Activated CD4-positive, CD25-positive, alpha-beta regulatory T cell (primary cell): ENCODE measurements at places on chromosomes 6 and 20.

- DNase-seq = no peak
Measured at GRCh38 chr6:36301781-36302180, 31.9 kb downstream of the PNPLA1 start.

DNA sequence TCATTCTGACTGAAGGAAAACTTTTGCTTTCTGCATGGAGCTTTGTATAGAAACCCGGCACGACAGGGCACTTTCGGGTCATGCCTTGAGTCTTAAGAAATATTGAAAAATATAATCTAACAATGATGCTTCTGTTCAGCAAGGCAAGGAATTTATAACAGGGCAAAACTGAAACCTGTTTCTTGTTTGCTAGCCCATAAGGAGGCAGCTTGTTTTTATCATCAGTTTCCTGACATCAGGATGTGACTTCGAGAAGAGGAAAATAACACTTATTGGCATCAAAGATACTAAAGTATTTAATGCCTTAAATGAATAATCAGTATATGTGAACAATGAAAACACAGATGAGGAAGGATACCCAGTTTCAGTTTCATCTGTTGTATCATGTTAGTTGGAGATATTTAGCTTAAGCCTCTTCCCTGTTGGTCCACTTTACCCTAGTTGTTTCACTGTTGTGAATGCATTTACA lies 146.5 kb downstream of the CDKAL1 start:
- DNase-seq = no peak

DNA sequence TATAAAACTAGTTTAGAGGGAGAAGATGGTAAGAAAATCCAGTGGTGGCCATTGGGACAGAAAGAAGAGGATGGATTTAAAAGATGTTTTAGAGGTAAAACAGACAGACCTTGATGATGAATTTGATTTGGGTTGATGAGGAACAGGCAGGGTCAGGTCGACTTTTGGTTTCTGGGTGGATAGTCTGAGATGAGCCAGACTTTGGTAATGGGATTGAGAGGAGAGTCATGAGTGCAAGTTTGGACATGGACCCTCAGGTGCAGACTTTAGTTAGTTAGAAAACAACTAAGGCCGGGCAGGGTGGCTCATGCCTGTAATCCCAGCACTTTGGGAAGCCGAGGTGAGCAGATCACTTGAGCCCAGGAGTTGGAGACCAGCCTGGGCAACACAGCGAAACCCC lies 257.9 kb downstream of the MAFB start:
- no peak for DNase-seq

GRCh38 chr20:47315339-47316056 lies 41.0 kb downstream of the ZMYND8 start:
- DNase-seq = no peak

- DNase-seq = no peak
Measured at GRCh38 chr6:37298958-37299357, 41.0 kb upstream of the TMEM217 start.

DNA sequence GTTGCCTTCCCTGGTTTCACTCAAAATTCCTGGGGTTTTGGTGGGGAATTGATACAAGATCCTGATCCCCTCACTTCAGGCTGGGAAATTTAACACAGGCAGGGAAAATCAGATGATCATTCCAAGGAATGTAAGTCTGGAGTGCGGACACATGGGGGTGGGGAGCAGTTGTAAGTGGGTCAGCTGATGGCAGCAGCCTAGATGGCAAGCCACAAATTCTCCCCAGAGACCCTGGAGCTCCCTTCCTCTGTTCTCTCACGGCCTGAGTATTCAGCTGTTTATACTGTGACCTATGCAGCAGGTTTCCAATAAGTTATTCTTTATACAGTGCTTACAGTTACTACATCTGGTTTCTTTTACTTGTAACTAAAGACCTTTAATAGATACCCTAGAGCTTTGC lies 144.9 kb downstream of the SH3BGRL2 start:
- no peak for DNase-seq

GRCh38 chr20:59231124-59231804 lies 67.6 kb downstream of the ZNF831 start:
- no peak for DNase-seq

DNA sequence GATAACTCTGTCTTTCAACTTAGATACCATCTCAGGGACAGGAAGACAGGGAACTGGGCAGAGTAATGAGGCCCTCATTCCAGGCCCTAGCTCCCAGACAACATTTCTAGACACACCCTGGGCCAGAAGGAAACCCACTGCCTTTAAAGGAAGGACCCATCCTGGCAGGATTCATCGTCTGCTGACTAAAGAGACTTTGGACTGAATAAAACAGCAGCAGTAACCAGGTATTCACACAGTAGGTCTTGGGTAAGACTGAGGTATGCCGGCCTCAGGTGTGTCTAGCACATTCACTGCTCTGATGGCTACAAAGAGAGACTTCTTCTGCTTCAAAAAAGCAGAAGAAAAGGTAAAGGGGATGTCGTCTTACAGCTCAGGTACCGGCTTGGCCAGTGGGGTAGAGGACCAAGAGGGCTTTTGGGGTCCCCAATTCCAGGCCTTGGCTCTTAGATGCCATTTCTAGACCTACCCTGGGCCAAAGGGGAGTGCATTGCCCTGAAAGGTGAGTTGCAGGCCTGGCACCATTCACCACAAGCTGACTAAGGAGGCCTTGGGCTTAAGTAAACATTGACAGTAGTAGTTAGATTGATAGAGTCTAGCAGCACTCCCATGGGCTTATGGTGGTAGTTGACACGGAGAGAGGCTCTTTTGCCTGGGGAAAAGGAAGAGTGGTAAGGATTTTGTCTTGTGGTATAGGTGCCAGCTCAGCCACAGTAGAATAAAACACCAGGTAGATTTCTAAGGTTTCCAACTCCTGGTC lies 13.4 kb downstream of the SNX14 start:
- DNase-seq = no peak

GRCh38 chr6:13677878-13678254 lies 33.8 kb downstream of the RANBP9 start:
- DNase-seq = no peak

DNA sequence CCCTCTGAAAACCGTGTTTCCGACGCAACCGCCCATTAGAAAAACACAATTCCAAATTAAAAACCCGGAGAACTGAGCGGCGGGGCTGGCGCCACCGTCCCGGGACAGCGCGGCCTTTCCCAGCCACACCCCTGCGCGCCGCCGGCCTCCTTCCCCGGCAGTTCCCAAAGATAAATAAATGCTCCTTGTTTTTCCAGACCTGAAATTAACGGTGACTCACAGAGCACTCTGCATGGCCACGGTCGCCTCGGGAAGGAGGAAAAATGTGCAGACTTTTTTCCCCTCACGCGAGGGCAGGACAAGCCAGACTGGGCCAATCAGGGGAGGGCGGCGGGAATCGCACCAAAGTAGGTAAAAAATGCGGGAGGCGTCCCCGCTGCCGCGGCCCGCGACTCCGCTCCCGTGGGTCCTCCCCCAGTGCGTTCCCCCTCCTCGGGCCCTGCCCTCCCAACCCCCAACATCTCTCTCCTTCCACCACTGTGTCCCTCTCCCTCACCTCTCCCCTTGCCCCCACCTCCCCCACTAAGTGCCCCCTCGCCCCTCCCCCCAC lies 828 bp upstream of the DSTN start:
- DNase-seq = no peak

DNA sequence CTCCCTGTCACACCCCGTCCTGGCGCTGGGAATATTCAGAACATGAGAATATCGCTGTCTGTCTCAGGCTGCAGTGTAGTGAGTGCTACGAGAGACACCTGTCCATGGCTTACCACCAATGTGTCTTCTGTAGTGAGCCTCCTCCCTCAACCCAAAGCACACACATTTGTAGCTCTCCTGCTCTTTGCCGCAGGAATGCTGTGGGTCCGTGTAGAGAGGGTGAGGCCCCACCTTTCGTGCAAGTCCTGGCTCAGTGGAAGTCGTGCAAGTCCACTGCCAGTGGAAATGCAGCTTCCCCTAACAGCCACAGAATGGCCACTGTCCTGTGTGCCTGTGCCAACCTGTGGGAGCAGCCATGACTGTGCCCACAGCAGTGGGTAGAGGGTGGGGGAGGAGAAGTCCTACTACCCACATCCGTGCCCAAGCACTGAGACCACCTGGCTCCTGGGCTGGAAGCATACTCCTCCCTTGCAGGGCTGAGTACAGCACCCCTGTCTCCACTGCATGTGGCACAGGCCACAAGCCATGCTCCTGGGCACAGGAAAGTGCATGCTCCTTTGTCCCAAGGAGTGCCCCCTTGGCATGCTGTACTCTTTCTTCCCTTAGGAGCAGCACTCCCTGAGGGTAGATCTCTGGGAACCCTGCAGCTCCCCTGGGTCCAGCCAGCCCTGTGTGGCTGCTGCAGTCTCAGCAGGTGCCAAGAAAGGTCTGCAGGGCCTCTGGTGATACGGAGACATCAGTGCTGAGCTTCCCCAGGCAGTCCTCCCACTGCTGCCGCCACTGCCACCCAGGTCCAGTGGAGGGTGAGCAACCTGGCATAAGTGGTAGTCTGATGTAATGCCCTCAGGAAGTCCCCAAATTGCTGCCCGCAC lies 28.0 kb downstream of the IGF2R start:
- no peak for DNase-seq

DNA sequence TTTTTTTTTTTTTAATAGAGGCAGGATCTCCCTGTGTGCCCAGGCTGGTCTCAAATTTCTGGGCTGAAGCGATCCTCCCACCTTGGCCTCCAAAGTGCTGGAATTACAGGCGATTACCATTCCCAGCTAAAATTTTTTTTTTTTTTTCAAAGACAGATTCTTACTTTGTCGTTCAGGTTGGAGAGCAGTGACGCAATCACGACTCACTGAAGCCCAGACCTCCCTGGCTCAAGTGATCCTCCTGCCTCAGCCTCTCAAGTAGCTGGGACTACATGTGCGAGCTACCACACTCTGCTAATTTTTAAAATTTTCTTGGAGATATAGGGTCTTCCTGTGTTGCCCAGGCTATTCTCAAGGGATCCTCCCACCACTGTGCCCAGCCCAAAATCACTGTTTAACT lies 58.0 kb upstream of the MYO6 start:
- no peak for DNase-seq

DNA sequence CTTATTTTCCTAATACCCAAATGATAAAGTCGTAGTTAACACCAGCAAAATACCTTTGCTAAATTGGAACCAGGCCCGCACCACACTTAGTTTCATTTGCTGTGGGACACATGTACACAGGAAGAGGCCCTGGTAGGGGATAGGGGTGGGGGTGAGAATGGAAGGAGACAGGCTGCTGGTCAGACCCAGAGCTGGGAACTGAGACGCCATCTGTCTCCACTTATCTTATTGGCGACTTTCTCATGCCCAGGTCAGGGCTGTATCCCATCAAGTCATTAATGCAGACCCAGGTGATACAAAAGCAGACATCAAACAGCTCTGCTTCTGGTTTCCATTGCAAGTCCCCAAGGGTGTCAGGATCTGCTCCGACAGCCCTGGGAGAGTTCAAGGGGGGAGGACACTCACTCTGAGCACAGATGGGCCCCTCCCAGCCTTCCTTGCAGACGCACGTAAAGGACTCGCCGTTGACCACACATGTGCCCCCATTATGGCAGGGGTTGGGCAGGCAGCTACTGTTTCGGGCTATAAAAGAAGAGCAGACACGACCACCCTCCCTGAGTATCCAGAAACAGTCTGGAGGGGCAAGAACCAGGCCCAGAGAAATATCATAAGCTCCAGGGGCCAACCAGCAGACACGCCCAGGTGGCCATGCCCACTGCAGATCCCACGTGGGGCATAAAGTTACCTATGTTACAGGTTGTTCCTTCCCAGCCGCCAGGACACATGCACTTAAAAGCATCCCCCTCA lies 29.2 kb downstream of the JAG1 start:
- DNase-seq = no peak

DNA sequence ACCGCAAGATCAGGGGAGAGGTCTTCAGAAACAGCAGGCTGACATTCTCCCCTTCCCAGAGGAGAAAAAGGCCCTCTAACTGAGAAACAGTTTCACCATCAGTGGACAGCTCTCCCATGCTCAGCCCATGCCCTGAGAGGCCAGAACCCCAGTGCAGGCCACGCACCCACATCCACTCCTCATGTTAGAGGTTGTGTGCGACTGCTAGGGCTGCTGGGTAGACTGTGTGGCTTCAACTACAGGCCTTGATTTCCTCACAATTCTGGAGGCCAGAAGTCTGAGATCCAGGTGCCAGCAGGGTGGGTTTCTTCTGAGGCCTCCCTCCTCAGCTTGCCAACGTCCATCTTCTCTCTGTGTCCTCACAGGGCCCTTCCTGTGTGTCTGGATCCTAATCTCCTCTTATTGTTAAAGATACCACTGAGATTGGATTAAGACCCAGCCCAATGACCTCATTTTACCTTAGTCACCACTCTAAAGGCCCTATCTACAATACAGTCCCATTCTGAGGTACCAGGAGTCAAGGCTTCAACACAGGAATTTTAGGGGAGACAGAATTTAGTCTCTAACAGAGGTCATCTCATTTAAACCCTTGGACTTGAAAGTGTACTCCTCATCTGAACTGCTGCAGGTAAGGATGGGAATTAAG lies 67.7 kb upstream of the CD93 start:
- no peak for DNase-seq

GRCh38 chr6:133953634-133954415 lies 801 bp downstream of the TBPL1 start:
- DNase-seq = no peak

DNA sequence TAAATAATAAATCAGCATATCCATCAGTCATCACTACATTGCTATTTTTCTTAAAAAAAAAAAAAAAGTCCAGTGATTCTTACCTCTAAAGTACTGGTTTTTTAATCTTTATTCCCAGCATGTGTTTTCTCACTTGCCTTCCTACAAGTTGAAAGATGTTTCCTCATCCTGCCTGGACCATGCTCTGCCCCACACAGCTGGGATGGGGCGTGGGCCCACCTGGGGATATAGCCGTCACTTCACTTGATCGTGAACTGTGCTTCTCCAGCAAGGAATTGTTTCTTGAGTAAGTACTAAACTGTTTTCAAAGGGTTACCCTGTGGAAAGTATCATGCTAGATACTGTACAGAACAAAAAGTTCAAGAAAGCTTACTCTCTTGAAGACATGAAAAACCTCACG lies 212.6 kb upstream of the HTR1E start:
- no peak for DNase-seq

- DNase-seq = no peak
Measured at GRCh38 chr6:99611148-99611547, 4.5 kb downstream of the PRDM13 start.

GRCh38 chr6:156062091-156062563 lies 606.5 kb upstream of the NOX3 start:
- no peak for DNase-seq

- no peak for DNase-seq
Measured at GRCh38 chr20:10963717-10964266, 290.0 kb upstream of the JAG1 start.

DNA sequence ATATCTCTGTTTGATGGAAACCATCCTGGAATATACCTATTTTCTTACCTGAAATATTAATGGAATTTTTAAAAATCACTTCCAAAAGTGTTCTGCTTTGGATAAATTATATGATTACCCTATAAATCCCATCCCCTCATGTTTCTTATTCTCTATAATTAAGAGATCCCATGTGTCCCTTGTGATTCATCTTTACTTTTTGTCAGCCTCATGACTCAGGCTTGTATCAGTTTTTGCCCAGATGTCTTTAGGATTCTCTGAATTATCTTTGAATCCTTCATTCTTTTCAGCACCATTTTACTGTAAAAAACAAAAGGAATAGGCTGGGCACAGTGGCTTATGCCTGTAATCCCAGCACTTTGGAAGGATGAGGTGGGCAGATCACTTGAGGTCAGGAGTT lies 804.5 kb upstream of the CITED2 start:
- DNase-seq = no peak
